ENCODE measurements at places on chromosomes 12 and 14.
A peak's percentile ranks its signal among the peaks of the same experiment; 100 is the strongest.

DNA sequence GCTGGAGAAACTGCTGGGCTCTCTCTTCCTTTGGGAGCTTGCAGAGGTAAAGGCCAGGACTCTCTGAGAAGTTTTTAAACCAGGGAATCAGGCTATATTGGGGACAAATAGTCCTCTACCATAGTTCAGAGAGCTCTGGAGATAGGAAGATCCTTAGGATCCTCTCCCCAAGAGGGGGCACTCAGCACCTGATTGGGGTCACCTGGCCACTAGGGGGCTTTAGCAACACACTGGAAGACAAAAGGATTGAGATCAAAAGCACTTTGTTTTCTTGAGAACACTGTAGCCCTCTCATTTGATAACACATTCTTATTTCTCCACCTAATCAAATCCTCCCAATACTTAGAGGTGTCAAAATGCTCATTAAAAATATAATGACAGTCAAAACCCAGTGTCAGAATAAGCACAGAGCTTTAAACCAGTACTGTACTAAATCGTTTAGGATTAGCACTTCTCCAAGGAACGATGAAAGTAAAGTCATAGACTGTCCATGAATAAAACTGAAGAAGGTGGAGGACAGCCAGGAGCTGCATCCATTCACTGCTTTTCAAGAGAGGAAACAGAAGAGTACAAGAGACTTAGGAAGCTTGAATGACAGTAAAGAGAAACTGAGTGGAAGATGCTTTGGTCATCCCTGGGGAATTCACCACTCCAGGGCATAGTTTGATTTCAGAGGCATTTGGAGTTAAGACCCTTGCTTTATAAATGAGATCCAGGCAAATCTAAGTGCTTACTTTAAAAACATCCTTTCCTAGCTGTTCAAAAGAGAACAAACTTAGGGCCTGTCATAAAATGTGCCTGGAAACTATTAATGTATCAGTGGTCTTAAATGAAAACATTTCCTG is 26.5 kb downstream of the BMP4 start:
- peak; percentile 49 for DNase-seq

GRCh38 chr12:94941440-94941862 is 62.0 kb downstream of the NDUFA12 start:
- peak; percentile 92 for DNase-seq

DNA sequence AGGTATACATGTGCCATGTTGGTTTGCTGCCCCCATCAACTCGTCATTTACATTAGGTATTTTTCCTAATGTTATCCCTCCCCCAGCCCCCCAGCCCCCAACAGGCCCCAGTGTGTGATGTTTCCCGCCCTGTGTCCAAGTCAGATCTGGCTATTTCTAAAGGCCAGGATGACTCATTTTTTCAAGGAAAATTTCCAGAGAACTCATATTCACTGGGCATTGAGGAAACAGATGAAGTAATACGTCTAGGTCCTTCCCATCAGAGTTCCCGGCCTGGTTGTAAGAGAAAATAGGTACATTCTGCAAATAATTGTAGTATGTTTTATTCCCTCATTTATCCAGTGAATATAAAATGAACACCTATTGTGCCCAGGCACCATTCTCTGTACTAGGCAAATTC is 345.2 kb downstream of the BCL11B start:
- no peak for DNase-seq

- peak; percentile 44 for DNase-seq
Measured at GRCh38 chr14:78848234-78848820, 678.2 kb downstream of the NRXN3 start.

- peak; percentile 44 for DNase-seq
Measured at GRCh38 chr14:79665556-79665955, 545.7 kb downstream of the DIO2 start.

DNA sequence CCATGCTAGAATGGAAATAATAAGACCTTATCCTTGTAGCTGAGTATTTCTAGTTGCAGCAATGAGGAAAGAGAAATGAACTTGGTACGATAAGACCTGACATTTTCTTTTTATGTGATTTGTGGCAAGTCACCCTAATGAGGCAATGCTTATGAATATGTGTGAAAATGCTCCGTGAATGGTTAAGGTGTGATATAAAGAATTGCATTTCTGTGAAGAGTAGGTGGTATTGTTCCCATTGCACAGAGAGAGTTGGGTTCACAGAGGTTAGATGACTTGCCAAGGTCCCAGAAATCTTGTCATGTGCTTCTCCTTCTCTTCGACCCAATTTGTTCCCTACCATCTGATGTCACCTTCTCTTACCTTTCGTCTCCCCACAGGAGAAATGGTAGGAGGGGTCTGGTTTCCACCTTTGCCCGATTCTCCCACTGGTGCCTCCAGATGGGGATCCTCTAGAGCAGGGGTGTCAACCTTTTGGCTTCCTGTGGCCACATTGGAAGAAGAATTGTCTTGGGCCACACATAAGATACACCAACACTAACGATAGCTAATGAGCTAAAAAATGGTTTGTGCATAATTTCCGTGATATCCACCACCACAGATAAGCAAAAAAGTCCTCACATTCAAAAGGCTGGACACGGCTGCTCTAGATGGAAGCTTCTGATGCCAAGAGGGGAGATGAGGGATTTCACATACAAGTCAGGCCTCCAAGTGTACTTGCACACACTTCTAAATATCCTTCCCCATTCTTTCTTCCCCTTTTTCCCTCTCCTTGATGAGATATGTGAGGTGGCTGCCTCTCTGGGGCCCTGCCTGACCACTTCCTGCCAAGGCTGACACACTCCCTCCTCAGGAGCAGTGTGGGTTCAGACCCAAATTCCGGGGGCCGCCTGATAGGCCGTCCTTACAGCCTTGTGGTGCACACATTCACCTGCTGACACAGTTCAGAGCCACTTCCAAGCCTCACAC is 96.1 kb downstream of the PLXNC1 start:
- DNase-seq = no peak

GRCh38 chr14:46048127-46048526 is 603.5 kb downstream of the RPL10L start:
- DNase-seq = peak; percentile 55

DNA sequence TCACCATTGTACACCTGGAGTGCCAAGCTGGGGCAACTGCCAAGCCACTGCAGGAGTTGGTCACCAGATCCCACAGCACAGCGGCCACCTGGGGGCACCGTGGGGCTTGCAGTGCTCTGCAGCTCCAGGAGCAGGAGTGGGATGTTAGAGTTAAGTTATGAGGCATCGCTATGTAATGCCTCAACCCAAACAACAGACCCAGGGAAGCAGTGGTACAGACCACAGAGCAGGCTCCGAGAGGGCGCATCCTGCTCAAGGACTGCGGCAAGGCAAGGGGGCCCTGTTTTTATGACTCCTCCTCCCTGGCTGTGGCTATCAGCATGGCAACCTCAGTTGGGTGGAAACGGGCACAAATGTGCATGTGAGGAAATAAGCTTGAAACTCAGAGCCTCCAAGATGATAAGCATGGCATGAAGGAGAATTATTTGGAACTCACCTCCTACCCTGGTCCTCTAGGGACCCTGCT is 63.1 kb downstream of the ARL6IP4 start:
- DNase-seq = peak; percentile 97

DNA sequence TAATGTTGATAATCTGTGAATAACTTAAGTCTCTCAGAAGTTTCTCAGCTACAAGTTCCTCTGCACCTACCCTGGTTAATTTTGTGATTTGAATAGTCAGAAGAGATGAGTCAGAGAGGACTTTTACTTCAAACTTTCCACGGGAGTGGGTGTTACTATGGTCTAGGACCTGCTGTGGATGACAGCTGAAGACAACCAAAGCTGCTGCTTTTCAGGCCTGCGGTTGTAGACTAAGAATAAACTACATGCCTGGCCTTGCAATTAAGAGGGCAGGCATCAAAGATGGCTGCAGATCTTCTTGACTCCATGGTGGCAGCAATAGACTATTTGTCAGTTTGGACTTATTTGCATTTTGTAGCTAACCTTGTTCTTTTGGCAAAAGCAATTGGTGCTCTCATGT is 227.1 kb upstream of the KRR1 start:
- no peak for DNase-seq

DNA sequence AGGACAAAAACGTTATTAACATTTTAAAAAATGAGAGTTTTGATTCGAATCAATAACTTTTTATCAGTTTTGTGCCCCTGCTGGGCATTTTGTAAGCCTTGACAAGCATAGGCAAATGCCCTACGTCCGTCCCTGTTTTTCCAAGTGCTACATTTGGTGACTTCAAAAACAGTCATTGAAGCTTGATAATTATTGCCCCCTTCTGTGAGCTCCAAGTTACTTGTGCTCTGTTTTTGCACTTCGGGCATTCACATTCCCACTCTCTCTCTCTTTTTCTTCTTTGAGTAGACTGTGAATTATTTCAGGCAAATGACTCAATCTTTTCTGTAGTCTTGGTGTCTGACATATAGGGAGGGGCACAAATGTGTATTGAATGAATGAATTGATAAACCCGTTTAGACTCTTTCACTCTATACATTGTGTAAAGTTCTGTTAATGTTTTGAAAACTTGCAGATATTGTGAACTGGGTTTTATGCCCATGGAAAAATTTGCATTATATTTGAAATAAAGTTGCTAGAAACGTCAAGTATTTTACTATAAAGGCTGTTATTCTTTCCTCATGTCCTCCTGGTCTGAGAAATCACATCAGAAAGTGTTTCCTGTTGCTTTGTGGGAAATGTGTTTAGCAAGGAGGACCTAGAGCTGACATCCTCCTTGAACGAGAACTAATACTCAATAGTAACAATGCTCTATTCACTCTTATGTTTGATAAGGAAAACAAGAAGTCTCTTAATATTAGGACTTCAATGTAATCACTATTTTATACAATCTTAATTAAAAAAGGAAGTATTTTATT is 1.4 kb downstream of the APAF1 start:
- DNase-seq = peak; percentile 55

GRCh38 chr14:38143659-38144505 is 63.8 kb upstream of the SSTR1 start:
- peak; percentile 91 for DNase-seq

GRCh38 chr12:132600048-132601032 is 10.0 kb downstream of the LRCOL1 start:
- peak; percentile 66 for DNase-seq

DNA sequence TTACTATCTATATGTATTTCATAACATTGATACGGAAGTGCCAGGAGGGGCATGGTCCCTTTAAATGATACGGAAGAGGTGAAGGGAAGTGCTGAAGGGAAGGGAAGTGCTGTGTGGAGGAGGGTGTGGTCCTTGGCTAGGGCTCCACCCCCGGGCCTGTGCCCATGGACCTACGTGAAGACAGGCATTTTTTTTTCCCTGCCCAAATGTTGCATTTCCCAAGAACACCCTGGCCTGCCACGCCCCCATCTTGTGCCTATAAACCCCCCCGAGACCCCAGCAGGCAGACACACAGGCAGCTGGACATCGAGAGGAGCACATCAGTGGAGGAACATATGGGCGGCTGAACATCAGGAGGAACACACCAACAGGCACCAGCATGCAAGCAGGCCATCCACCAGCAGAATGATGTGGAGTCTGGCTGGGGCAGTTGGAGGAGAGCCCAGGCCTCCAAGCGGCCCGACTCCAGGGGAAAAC is 134.1 kb downstream of the SLC41A2 start:
- no peak for DNase-seq

GRCh38 chr14:92507174-92507768 is 6.3 kb upstream of the RIN3 start:
- no peak for DNase-seq

GRCh38 chr12:38875586-38876228 is 29.7 kb downstream of the CPNE8 start:
- no peak for DNase-seq

- DNase-seq = peak; percentile 49
Measured at GRCh38 chr12:102958073-102958829, 777 bp downstream of the ASCL1 start.

GRCh38 chr12:131736446-131737149 is 25.7 kb downstream of the SFSWAP start:
- no peak for DNase-seq

DNA sequence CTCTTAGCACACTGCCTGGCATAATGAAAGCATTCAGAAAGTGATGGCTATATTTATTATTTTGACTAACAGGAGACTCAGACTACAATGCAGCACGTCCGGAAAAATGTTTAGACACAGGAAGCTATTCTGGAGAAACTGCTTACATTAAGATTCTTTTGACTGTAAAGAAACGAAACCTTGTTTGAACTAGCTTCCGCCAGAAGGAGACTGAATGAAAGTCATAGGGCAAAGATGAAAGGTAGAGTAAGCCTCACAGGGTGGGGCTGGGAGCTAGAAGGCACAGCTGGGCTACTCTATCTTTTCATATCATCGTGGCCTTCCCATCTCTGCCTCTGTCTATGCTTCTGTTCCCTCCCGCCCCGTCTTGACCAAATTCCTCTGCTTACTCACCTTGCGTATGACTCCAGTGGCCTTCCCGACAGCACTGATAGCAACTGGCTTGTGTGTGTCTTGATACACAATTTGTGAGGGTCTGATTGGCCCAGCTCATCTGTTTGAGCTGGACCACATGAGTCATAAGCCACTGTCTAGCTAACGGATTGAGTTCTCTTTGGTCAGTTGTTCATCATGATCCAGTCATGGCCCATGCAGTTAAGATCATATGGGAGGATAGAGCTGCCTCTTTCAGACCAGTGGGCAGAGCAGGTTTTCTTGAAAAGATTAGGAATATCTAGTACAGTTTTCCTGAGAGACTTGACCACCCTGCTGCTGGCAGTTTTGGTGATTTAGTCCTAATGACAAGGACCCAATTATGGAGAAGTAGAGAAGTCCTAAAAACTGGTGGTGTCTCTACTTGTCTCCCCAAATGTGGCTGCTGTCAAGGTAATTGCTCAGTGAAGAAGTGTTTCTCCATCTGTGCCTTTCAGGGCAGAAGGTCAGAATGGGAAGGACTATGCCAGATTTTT is 151.5 kb upstream of the SLC38A2 start:
- peak; percentile 95 for DNase-seq

GRCh38 chr14:68305738-68306137 is 486.2 kb downstream of the RAD51B start:
- DNase-seq = no peak

DNA sequence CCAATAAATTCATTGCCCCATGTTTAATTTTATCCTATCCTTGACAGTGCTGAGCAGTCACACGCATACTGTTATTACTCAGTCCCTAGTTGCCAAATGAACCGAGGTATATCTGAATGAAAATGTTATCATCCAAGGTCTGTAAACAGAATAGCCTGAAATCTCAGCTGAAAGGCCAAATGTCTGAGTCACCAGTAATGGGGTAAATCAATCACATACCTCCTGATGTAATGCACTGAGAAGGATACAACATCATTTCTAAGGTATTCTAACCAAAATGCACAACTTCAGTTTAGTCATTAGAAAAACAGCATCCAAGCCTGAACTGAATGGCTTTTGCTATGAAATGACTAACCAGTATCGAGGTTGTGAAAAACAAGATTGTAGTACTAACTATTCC is 228.6 kb downstream of the DPF3 start:
- peak; percentile 99 for DNase-seq

- peak; percentile 27 for DNase-seq
Measured at GRCh38 chr12:49720214-49720613, 13.0 kb upstream of the FMNL3 start.
